ENCODE measurements at places on chromosomes 1 and 21.

DNA sequence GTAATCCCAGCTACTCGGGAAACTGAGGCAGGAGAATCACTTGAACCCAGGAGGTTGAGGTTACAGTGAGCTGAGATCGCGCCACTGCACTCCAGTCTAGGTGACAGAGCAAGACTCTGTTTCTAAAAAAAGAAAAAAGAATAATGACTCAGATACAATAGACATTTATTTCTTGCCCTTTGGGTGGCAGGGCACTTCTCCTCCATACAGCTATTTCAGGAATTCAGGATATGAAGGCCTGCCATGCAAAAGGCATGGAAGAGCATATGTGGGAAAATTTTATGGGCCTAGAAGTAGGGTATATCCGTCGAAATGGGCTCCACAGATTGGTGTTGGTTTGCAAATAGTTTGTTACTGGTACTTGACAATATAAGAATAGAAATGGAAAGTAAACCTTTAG lies 20.2 kb upstream of the POGZ start:
- DNase-seq = no peak

DNA sequence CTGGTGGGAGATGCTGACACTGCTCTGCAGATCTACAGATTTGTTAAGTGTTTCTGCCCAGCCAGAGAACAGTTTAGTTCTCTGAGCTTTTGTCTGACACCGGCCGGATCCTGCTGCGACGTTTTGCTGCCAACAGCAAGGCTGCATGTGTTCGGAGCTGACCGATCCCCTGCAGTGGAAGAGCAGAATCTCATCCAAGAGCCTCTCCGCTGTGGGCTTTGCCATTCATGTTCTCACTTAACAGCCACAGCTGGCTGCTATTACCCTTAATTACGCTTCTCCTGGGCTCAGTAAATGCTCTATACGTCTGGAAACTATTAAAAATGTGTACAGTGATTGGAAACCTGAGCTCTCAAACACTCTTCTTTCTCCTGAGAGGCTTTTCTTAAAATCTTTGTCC lies 105.3 kb downstream of the BCAR3 start:
- DNase-seq = no peak

- no peak for DNase-seq
These were observed 159.8 kb downstream of the HS2ST1 start for GRCh38 chr1:87074001-87074795.

DNA sequence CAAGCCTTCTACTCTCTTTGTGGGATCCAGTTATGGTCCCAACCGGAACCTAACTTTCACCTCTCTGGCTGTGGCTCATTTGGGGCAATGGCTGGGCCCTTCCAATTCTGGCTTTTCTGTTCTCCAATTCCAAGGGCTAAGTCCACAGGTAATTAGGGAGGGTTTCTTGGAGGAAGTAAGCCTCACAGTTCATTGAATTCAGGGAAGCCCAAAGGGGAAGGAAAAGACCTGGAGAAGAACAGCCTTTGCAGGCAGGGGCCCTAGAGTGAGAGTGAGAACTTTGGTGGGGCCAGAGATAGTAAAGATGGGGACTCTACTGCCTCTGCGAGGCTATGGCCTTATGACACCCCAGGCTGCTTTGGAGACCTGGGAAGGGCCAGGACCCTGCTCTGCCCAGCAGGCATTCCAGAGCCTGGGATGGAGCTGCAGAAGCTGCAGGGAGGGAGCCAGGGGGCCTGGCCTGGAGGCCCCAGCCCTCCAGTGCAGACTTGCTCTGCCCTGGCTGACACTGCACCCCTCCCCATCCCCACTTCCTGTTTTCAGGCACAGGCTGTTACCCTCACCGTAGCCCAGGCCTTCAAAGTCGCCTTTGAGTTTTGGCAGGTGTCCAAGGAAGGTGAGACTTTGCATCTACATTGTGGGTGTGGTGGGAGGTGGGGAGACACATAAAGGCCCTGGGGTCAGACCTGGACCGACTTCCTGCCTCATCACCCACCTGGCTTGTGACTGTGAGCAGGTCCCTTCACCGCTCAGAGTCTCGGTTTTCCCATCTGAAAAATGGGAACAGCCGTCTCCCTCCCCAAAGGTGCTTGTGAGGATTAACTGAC lies 18.9 kb downstream of the LDLRAP1 start:
- DNase-seq = no peak

- no peak for DNase-seq
These were observed 22.2 kb downstream of the SLC2A1 start for GRCh38 chr1:42936309-42937078.

DNA sequence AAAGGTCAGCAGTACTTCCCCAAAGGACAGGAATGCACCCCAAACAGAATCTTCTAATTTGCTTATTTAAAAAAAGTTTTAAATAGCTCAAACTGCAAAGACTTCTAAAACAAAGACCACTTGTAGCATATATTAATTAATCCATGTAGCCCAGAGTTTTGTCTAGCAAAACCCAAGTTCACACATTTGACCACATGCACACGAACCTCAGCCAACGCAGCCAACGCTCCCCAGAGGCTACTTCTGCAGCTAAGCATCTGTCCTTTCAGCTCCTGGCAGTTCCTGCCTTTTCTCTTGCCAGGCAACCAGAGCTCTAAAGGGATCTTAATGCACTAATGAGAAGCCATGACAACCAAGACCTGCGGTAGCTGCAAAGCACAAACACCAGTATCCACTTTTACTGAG lies 89.6 kb downstream of the RERE start:
- no peak for DNase-seq

- no peak for DNase-seq
These were observed 25.0 kb downstream of the CD244 start for GRCh38 chr1:160837558-160838205.

DNA sequence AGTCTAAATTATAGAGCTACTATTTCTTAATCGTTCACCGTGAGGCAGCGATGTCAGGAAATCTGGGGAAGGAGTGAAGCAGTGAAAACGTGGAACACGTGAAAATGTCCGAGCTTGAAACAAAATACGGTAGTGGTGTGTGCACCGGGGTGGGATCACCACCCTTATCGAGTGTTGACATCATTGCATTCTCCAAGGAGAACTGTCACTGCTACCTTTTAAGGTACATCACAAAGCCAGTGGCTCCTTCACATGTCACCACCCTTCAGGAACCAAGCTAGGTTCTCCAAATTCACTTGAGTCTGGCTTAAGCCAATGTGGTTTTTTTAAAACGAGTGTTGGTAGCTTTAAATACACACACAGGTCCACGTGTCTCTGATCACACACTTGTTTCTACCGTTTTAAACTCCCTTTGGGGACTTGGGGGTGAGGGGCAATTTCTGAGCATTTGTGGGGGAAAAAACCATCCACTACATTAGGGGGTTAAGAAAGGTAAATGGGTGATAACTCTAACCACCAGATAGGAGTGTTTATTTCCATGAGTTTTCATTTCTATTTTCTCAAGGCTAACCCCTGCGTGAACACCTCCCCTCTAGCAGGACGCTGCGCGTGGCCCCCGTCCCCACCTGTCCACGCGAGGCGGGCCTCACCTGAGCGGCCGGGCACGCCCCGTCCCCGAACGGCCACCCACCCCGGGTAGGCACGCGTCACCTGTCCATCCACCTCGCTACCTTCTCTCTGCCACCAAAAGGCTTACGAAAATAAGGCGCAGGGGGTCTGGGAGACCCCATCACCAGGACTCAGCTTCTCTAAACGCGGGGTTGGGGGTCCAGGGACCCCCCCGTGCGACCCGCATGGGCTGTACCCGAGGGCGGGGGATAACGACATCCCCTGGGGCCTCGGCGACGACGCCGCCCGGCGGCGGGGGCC lies 978 bp downstream of the PRDM15 start:
- peak; percentile 50 for DNase-seq

Data from mesothelial cell of epicardium (in vitro differentiated cells).